ENCODE measurements at places on chromosomes 2 and 18. TPM values are rescaled to one million over a fixed set of nuclear protein-coding genes. Genes with fewer than 3 reads are reported as not detected.

The RFTN2 gene
- total RNA-seq, result not detected

DNA sequence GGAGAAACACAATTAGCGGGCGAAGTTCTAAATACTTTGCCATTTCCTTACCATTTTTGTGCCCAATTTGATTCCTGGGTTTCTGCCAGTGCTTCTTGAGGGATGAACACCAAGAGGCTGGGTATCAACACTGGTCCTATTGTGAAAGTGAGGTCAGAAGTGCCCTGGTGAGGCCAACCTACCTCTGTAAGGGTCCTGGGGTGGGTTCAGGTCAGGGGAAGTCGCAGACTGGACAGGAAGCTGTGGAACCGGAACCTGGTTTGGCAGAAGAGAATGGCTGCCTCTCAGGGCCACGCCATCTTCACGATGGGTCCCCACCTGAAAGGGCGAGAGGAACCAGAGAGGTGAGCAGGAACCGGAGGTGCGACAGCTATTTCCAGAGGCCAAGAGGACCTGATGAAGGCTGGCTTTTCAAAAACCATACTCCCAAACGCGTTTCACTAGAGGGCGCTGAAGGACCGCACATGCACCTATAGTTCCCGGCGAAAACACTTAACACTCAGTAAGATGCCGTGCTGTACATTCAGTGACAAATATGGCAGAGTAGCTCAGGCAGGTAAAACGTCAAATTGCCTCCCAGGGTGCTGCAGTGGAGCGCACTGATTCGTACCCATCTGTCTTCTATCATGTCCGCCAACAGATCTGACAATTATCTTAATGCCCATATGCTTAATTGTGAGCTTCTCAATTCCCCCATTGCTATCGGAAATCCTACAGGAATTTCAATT, 275.3 kb upstream of the CCDC68 start:
- DNase-seq, result no peak

- DNase-seq, result no peak
These were observed 15.3 kb downstream of the NPC1 start for GRCh38 chr18:23570912-23571504.

The SATB2 gene
- total RNA-seq, result 0.06 TPM

DNA sequence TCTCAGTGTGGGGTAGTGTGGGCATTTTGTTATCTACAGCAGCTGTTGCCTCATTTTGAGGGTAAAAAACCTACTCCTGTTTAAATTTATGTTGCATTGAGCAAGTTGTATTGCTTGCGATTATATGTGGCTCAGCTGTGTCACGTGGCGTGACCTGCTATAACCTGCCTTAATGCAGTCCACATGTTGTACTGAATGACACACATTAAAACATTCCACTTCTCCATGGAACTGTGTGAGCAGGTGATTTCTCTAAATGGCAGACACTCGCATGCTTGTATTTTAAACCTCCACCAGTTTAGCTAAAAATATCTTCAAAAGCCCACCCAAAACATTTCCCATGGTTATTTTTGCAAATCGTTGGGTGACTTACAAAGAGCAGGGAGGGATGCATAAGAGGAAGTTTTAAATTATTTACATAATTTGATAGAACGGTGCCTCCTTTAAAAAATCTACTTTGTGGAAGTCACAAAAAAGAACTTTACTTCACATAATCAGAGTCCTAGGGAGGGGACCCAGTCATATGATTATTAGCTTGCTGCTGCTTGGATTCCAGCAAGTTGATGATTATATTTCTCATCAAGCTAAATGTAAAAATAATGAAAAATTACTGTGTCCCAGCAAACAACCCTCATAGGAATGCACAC, 163.3 kb upstream of the ZEB2 start:
- DNase-seq, result no peak

Data from CD4-positive, alpha-beta memory T cell (primary cell).